Inflammatory macrophage treated with lipopolysaccharide for 4 hours (primary cell): ENCODE measurements at places on chromosomes 11 and 22.

DNA sequence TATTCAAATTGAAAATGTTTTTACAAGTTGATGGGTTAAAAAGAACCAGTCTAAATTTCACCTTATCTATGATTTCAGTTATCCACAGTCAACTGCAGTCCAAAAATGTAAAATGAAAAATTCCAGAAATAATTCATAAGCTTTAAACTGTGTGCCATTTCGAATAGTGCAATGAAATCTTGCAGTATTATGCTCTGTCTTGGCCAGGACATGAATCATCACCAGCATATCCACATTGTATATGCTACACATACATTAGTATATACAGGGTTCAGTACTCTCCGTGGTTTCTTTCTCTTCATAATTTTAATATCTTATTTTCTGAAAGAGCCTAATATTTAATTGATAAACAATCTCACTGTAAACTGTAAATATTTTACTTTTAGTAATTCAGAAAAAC, 45.9 kb downstream of the ARHGAP32 start:
- no peak for DNase-seq

DNA sequence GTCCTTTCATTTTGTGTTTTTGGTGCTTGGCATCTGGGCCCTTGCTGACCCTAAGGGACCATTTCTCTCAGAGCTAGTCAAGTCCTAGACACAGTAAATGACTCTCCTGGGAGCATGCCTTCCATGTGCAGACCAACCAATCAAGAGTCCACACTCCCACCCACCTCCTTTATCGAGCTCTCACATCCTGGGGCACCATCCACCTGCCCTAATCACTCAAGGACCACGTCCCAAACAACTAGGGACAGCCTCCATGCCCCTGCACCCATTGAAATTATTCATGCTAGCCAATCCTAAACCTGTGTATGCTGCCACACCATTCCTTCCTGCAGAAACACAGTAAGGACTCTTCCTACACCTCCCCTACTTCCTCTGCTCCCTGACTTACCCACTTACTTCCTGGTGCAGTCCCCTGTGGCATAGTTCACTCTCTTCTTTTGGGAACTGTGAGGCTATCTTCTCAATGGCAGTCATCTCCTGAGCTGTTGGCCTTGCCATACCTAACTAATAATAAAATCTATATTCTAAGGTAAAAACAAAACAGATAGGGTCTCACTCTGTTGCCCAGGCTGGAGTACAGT, 6.4 kb upstream of the SAA2 start:
- no peak for DNase-seq

DNA sequence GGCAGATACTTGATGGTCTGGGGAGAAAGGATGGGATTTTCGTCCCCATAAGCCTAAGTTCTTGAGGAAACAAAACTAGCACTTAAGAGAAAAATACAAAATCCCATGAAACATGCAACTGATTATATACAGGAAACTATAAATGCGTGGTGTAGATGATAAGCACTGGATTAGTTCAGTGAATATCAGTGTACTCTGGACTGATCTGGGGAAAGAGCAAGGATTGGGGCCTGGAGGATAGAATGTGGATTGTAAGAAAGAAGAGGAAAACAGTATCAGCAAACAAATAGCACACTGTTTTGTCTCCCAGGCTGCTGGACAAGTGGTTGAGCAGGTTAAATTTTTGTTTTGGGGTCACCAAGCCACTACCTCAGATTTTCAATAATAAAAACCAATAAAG, 49.8 kb downstream of the DCUN1D5 start:
- no peak for DNase-seq

DNA sequence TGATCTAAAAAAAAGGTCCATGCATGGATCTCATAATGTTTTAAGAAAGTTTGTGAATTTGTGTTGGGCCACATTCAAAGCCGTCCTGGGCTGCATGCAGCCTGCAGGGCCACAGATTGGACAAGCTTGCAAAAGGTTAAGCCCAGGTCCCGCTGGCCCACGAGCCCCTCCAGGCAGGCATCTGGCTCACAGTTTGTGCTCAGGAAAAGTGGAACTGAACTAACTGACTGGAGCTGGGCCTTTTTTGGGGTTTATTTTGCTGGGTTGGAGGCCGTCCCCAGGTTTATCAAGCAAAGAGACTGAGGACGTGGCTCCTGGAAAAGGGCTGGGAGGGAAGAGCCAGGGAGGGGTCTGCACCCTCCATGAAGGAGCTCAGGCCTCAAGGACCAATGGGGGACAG, 32.1 kb upstream of the BAIAP2L2 start:
- DNase-seq, result no peak

- no peak for DNase-seq
Observed at GRCh38 chr11:93935826-93936225, 85.3 kb upstream of the HEPHL1 start.

DNA sequence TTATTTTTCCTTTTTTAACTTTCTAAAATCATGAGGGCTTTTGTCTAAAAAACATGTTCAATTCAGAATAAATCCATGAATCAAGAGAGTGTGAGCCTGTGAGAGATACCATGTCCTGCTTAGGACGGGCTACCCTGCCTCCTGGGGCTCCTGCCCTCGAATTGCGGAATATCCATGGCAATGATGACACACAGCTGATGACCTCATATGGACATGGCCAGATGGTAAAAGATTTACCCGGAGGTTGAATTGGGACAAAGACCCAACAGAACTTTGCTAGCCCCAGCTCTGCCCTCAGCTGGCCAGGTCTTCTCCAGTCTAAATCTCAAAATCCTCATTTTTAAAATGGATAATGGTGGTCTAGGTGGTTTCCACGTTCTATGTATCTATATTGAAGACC, 538.1 kb upstream of the API5 start:
- DNase-seq, result no peak

DNA sequence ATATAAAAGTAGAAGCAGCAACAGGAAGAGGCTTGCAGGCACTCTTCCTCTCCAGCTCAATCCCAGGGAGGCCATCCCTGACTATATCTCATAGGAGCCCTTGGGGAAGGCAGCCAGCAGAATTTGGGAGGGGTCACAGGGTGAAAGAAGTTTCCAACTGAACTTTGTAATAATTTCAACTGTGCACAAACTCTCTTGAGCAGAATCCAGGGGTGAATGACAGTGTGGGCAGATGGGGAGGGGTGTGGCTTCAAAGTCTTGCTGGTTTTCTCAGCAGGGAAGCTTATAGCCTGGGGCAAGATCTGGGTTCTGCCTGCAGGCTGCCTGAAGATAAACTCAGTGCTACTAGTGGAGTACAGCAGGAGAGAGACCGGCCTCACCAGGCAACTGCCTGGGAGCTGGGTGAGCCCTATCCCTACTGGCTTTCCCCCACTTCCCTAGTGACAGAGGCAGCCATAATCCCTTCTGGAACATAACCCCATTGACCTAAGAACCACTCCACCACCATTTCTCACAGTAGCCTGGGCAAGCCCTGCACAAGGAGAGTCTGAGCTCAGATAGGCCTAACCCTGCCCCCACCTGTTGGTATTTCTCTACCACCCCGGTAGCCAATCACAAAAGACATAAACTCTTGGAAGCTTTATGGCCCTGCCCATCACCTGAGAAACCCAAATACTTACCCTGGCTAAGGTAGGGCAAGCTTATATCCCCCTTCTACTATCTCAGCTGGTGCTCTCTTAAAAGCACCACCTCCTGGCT, 17.8 kb upstream of the TTC12 start:
- DNase-seq, result no peak

GRCh38 chr22:33529424-33530113, 390.7 kb downstream of the LARGE1 start:
- DNase-seq, result no peak

GRCh38 chr11:23543651-23544222, 683.5 kb upstream of the CCDC179 start:
- no peak for DNase-seq

DNA sequence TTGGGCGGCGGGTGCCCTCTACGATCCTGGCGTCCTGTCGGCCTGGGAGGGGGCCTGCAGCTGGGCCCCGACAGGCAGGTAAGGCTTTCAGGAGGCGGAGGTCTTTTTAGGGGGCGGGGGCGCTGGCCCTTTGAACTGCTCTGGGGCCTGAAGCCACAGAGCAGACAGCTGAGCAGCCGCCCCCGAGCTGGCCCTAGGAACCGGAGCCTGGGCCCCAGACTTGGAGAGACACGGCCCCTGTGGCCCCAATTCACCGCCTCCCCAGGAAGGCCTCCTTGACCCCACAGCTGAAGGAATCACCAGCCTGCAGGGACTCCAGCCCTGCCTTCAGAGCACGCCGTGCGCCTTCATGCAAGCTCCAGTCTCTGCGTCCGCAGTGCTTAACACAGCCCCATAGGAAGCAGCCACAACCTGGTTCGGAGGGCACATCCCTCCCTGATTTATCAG, 618 bp upstream of the CERK start:
- no peak for DNase-seq

DNA sequence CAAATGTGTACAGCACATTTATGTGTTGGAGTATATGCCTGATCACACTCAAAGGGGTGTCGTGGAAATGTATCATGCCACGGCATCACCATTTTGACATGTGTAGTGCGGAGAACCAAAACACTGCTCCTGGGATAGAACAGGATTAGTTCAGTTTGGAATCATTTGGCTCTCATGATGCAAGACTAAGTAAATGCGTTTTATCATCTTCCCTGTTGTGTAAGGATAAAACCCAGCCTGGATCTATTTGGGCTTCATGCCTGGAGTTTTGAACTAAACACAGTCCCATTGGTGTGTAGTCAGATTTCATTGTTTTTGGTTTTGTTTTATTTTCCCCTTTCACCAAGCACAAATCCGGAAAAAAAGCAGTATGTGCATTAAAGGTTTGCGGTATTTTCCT, 574.3 kb downstream of the NTM start:
- DNase-seq, result no peak

- no peak for DNase-seq
Observed at GRCh38 chr11:64803846-64804345, 882 bp upstream of the MAP4K2 start.

GRCh38 chr11:1534682-1535081, 37.4 kb downstream of the DUSP8 start:
- DNase-seq, result no peak
